ENCODE measurements at places on chromosomes 7 and 10.

- no peak for DNase-seq
These were observed 1.4 kb downstream of the CLEC5A start for GRCh38 chr7:141945356-141945755.

- DNase-seq: no peak
These were observed 15.8 kb upstream of the DUSP5 start for GRCh38 chr10:110481919-110482318.

- DNase-seq: no peak
These were observed 231.0 kb downstream of the DIP2C start for GRCh38 chr10:458421-458851.

DNA sequence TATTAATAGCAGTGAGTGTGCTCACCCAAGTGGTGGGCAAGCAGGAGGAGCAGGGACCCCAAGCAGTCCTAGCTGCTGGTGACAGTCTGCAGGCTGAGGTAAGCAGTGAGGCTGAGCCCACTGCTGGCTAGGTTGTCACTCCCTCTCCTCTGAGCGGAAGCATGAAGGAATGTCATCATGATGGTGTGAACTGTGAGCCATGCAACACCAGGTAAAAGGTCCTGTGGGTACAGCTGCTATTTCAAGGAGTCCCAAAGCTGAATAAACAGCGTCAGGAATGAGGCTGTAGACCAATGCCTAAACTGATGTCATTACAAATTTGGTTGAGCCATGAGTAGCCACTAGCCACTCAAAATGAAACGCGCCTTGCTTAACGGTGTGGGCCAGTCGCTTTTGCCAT, 126.1 kb downstream of the RNF32 start:
- no peak for DNase-seq

- DNase-seq: no peak
These were observed 101.2 kb downstream of the DNMBP start for GRCh38 chr10:99908512-99908911.

- DNase-seq: no peak
These were observed 39.9 kb upstream of the HECW1 start for GRCh38 chr7:43072530-43072929.

- no peak for DNase-seq
These were observed 1.9 kb upstream of the SLC18A2 start for GRCh38 chr10:117239051-117239450.

DNA sequence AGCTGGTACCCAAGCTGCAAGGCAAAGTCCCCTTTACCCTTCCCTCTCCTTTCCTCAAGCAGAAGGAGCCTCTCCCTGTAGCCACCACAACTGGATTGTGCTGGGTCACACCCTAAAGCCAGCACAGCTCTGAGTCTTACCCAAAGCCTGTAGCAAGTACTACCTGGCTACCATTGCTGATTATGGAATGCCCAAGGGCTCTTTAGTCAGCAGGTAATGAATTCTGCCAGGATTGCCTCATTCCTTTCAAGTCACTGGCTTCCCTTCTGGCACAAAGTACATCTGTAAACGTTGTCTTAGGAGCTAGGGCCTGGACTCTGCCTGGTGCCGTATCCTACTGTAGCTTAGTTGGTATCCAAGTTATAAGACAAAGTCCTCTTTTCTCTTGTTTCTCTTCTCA, 52.0 kb downstream of the FAS start:
- DNase-seq: no peak

DNA sequence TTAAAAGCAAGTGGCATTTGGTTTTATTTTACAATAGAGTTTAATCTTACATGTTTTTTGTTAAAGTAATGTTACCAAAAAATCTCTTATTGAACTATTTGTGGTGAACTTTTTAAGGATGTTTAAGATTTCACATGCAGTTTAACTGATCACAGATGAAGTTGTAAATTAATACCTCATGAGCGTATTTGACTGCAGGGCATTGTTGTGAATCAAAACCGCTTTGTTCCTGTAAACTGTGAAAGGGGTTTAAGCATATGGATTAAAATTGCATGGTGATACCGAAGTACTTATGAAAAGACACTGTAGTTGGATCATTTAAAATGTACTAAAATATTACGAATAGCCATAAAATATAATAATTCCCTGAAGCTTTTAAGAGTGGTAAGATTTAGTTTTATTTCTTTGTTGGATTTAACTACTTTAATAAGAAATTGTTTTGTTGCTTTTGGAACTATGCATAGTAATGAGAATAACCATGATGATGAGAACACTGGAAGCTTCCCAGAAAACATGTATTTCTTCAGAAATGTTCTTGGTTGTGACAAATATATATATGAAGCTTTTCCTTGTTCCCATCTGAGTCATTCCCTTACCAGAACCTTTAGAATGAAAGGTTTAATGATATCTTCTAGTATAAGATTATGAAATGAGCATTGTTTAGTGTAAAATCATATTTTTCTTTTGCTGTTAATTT, 131.3 kb downstream of the ADK start:
- no peak for DNase-seq

GRCh38 chr10:133040198-133040597, 47.5 kb upstream of the ADGRA1 start:
- DNase-seq: no peak

GRCh38 chr7:106236065-106236464, 48.7 kb downstream of the NAMPT start:
- no peak for DNase-seq

DNA sequence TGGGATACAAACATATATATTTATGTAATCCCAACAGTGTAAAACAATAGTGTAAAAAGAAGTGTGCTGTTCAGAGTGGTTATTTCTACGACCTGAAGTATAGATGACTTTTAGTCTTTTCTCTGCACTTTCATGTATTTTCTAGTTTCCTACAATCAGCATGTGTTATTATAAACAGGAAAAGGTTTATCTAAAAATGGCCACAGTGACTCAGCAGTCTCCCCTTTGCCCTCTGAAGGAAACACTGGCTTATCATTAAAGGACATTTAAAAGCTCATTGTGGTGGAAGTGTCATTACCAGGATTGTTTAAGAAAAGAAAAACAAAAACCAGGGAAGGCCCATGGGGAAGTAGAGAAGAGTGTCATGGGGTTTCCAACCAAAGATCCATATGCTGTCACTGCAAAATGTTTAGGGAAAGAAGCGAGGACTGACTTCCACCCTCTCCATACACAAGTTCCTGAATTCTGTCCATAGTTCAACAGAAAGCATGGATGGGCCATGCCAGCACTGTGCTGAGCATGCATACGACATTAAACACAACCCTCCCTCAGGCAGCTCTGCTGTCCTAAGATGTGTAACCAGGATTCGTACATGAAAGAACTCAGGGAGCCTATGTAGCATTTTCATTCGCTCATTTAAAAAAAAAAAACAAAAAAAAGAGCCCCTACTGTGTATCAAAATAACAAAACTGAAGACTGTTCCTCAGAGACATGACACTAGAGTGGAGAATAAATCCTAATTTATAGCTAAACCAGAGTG, 10.2 kb downstream of the CYREN start:
- DNase-seq: no peak

GRCh38 chr10:50972591-50972990, 87.2 kb upstream of the A1CF start:
- DNase-seq: no peak

DNA sequence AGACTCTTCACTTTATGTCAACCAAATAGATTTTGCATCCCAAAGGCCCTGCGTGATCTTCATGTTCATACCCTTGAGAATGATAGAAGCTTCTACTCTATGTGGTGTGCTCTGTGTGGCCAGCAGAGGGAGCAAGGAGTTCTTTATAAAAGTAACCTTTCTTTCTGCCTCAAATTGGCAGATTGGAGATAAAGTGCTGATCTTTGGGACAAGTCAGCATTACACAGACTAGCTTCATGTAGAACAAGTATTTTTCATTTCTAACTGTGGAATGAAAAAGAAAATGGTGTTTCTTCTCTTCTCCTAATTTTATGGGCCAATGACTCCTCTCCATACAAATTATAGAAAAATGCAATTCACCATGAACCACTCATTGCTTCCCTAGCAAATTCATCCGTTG, 1214.1 kb downstream of the SORCS1 start:
- DNase-seq: peak; percentile 2

GRCh38 chr7:81206217-81206616, 287.4 kb upstream of the SEMA3C start:
- DNase-seq: no peak

- no peak for DNase-seq
These were observed 38.4 kb downstream of the DIP2C start for GRCh38 chr10:650886-651615.

- no peak for DNase-seq
These were observed 339.9 kb downstream of the CCSER2 start for GRCh38 chr10:84668186-84668763.

DNA sequence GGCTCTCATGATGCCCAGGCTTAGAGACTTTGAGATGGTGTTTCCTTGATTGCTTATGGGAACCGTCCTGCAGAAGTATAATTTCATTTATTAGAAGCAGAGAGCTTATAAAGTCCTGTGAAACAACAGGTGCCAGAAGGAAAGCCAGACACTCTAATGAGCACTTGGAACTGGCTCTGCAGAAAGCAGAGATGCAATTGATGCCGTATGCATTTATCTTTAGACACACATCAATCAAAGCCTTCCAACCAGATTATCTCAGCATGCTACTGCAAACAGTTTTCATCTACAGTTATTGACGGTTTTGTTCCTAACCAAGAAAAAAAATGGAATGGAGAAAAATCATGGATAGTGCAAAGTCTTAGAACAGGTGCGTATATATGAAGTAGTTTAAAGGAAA, 371.7 kb upstream of the PRKCQ start:
- DNase-seq: no peak

GRCh38 chr10:60291344-60291930, 98.2 kb downstream of the ANK3 start:
- no peak for DNase-seq

GRCh38 chr7:134941952-134942351, 44.4 kb upstream of the AGBL3 start:
- DNase-seq: no peak

DNA sequence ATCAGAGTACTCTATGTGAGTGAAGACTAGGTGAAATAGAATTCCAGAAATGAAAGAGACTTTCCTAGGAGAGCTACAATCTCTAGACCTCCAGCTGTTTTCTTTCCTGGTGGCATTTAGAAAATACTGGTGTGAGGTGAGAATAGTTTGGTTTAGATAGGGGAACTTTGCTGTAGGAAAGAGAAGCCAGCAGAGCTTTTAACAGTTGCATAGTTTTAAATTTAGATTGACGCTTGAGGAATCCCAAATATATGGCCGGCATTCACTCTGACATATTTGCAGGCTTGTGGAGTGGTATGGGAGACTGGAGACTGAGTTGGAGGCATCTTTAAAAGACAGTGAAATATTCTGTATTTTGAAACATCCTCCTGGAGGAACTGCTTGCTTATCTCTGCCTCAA, 94.3 kb upstream of the ETV1 start:
- DNase-seq: no peak

DNA sequence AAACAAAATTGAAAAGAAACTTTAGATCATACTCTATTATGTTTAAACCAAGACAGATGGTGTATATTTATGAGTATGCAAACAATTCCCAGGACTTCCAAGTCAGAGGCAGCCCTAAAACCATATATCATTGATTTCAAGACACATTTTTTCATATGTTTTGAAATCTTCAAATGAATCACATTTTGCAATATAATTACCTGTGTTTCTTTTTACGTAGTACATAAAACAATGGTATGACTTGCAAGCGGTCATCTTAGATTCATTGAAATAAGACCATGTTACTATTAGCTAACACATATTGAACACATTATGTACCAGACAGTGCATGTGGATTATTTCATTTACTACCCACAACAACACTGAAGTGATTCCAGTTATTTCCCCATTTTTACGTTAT, 14.9 kb downstream of the SMURF1 start:
- no peak for DNase-seq
